CMK (cell line): ENCODE measurements at places on chromosomes 4 and X.

DNA sequence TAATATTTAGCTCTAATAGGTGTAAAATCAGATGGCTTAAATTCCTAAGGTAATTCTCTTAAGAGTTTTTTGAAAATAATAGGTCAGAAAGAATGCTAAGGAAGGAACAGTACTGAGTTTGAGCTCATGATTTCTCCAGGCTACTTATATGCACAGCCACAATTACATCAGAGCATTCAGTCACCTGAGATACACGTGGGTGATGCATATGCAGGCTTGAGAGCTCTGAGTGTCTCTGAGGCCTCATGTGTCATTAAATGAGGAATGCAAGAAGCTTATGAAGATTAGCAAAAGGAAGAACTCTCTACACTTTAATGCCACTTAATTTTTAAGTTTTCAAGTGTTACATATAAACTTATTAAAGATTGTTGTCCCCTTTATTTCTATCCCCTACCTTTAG is 124.0 kb upstream of the STIM2 start:
- DNase-seq: no peak

DNA sequence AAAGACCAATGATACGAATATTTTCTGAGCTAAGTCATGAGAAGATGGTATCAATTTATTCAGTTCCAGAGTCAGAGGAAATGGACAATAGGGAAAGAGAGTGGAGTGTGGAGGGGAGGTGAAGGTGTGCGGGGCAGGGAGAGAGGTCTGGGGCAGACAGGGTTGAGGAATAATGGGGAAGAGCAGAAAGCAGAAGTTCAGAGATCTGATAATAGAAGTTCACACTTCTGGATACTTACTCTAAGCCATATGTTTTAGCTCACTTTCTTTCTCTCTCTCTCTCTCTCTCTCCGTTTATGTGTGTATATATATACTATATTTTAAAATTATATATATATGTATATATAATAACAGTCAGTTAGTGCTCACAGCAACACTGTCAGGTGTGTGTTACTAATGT is 40.4 kb downstream of the FOXR2 start:
- no peak for DNase-seq

DNA sequence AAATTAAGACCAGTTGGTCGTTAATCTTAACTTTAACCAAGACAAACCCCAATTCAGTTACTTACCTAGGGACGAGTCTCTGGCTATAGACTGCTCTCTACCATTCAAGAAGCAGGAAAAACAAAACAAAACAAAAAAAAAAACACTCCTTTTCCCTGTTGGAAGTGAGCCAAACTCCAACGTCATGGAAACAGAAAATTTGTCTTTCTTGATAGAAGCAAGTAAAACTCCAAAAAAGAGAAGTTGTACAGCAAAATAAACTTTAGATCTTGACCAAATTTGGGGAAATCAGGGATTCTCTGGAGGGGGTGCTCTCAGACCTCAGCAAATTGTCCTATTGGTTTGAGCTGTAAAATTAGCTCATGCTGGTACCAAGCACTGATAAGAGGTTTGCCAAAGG is 3.7 kb downstream of the CNGA1 start:
- no peak for DNase-seq

- no peak for DNase-seq
These were observed 2.8 kb downstream of the CCNQ start for GRCh38 chrX:153595859-153596857.

DNA sequence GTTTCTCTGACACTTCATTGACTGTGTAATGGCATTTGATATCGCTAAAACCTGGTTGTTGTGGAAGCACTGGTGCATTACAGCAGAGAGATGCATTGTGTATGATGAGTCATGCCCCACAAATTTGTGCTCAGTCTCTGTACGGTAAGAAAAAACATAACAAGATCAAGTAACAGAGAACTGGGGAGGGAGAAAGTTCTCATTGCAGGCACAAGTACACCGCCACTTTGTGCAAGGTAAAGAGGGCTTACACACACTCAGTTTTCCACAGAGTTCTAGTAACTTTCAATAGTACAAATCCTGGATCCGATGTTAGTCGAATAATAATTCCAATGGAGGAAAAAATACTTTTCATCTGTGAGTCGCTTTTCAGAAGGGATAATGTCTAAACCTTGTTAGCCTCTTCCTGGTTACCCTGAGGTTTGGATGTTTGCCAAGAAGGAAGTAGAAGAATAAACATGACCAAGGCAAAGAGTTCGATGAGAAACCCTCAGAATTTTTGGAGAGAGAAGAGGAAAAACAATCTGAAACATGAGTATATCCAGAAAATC is 512.5 kb upstream of the SLIT2 start:
- DNase-seq: no peak

DNA sequence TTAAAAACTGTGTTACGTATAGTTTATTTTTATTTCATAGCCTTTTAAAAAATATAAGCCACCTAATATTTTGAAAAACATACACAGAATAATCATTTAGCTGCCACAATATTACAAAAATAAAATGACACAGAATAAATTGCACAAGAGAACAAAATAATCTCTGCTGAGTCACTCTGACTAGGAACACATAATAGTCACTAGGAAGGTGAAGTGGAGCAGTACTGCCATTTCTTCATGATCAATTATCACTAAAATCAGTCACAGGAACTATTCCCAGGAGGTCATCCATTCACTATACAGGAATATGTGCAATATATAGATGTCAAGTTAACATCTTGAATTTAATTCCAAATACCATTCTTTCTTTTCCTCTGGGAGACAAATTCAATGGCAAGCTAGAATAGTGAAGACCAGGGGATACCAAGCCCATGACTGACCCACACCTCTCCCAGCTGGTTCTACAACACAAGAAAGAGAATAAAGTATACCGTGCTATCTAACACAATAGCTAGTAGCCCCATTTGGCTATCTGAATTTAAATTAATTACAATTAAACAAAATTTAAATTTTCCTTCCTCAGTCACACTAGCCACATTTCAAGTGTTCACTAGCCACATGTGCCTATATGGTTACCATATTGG is 5.9 kb downstream of the SMIM43 start:
- DNase-seq: no peak

DNA sequence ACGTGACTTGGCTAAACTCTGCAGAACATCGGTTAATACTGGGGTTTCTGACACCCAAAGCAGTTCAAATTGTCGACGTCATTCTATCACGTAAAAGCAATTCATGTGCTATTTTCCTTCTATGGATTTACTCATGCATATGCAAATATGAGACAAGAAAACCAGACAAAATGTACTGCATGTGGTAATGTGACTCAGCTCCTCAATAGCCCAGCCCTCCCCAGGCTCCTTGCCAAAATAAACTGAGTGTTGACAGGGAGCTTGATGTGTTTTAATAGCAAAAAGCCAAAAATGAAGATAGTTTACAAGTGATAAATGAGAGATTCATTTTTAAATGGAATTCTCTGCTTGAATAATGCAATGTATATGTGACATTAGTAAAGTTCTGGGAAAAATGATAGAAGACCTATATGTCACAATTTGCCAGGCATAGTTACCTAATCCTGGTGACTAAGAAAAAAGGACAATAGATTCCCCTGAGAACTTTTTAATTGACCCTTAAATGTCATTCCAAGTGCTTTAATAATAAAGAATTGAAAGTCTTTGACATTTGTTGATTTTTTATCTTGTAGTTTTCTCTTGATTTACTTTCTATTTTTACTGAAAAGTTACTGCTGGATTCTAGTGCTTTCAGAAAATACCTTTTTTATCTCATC is 1700.6 kb upstream of the TENM3 start:
- DNase-seq: no peak

GRCh38 chr4:118972167-118972566 is 83.5 kb downstream of the SYNPO2 start:
- no peak for DNase-seq

GRCh38 chr4:125231661-125232060 is 83.1 kb upstream of the FAT4 start:
- no peak for DNase-seq

GRCh38 chr4:187929024-187929423 is 66.5 kb upstream of the ZFP42 start:
- DNase-seq: no peak

DNA sequence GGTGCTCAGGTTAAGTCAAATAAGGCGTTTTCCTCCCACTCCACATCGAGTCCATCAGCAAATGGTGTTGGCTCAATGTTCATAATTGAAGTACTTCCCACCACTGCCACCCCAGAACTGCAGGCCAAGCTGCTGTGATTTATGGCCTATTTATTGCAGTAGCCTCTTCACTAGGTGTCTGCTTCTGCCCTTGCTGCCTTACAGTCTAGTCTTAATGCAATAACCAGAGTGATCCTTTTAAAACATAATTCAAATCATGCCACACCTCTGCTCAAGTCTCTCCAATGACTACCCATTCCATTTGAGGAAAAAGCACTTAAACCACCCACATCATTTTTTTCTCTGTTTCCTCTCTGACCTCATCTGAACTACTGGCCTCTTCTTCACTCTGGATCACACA is 220.3 kb downstream of the KCNIP4 start:
- no peak for DNase-seq

- no peak for DNase-seq
These were observed 133.8 kb upstream of the EMCN start for GRCh38 chr4:100651499-100652175.

DNA sequence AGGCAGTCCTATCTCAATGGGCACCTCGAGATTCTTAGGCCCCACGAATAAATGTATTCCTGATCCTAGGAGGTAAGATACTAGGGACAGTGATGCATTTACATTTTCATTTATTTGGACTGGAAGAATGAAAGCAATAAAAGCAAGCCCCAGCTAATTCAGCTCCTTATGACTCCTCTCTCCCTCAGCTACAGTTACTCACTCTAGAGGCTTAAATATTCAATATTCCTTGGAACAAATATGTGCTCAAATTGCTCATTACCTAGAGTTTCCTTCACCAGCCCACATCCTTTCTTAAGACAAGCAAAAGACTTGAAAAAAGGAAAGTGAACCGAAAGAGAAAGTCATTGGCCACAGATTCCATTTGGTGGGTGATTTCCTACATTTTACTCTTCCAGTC is 13.9 kb downstream of the PAGE2 start:
- no peak for DNase-seq

DNA sequence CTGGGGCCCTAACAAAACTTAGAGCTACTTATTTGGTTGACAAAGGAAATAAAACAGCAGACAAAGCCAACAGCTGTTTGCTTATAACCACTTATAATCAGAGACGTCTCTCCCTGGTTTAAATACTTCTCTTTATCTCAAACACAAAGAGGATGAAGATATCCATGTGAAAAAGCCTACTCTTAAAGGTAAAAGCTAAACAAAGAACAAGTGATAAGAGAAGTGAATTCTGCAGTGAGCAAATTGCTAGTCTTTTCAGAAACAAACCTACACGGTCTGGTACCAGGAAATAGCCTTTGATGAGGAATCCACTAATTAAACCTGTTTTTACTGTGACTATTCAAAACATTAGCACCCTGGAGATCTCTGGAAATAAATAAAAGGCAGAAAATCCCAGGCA is 46.7 kb downstream of the GRIA3 start:
- DNase-seq: no peak

- DNase-seq: no peak
These were observed 16.6 kb downstream of the SULT1E1 start for GRCh38 chr4:69843301-69843700.

GRCh38 chr4:106366026-106366425 is 2.6 kb downstream of the GIMD1 start:
- no peak for DNase-seq

DNA sequence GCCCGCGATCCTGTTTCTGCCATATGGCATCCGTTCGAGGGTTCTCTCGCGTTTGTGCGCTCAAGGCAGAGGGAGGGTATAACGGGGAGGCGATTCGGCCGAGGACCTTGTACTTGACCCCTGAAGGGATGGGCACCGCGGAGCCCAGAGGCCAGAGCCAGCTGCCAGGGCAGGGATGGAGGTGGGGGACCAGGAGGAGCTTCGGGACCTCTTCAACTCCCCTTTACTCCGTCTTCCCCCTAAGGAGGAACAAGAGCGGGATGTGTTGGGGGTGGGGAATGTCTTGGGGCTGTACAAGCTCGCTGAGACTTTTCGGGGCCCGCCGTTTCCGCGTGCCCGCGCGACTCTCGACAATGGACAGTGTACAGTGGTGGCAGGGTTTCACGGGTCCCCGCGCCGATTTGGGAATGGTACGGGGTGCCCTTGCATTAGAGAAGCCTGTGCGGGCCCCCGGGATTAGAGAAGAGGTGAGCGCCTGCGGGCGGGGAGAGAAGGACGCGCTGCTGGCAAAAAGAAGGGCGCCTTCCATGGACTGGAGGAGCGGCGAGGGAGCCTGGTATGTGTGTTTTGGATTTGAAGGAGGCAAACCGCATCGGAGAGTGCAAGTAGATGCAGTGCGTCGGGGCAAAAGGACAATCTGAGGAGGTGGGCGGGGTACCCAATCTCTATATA is 760 bp downstream of the UGT8 start:
- no peak for DNase-seq

DNA sequence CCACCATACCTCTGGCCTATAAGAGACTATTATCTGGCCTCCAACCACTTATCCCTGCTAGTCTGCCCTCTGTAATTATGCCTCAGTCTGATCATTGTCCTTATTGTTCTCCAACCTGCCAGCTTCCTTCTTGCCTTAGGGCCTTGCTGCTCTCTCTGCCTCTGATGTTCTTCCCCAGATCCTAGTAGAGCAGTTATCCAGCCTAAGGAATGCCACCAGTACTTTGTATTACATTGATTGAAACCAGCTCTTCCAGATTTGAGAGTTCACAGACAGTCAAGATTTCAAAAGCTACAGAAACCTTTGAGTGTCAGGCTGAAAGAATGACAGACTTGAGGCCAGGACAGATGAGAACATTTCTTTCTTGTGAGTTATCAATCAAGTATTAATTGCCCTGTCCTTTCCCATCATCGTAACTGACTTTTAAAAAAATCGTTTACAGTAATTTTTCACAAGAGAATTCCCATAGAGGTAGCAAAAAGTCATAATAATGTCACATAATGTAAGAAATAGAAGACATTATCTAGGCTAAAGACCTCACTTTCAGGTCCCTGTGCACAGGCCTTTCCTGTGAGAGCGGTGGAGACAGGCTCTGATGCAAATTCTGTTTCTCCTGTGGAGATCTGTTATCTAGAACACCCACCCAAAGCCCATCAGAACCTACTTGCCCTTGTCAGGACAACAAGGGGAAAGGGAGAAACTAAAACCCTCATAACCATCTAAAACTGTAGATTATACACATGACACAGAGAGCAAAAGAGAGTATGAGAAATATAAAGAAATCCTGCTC is 64.1 kb upstream of the GUCY1A1 start:
- DNase-seq: no peak

DNA sequence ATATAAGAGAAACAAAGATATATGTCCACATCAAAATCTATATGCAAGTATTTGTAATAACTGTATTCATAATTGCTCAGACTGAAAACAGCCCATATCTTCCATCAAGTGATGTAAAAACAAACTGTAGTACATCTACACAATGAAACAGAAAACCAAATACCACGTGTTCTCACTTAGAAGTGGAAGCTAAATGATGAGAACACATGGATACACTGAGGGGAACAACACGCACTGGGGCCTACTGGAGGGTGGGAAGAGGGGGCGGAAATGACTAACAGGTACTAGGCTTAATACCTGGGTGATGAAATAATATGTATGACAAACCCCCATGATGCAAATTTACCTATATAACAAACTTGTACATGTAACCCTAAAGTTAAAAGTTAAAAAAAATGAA is 42.7 kb downstream of the UBA6 start:
- no peak for DNase-seq

GRCh38 chr4:12507868-12508481 is 976.2 kb downstream of the RAB28 start:
- DNase-seq: no peak
